ENCODE measurements at places on chromosomes 4 and X. TPM values are rescaled to one million over a fixed set of nuclear protein-coding genes. Genes with fewer than 3 reads are reported as not detected.

- no peak overlapping the region for H3K4me3 ChIP-seq
- H3K4me1 ChIP-seq: no peaks in the 10 kb centered on the region
- H3K27me3 ChIP-seq: no peaks in the 10 kb centered on the region
- H3K27ac ChIP-seq: no peak overlapping the region
- H3K36me3 ChIP-seq: no peaks in the 10 kb centered on the region
Observed at GRCh38 chr4:24054910-24055309, 165.1 kb upstream of the PPARGC1A start.

- no peak for DNase-seq
- no peaks in the 10 kb centered on the region for H3K4me1 ChIP-seq
- no peak overlapping the region for H3K4me3 ChIP-seq
- H3K27me3 ChIP-seq: no peaks in the 10 kb centered on the region
Observed at GRCh38 chrX:39633293-39633692, 464.5 kb downstream of the BCOR start.

DNA sequence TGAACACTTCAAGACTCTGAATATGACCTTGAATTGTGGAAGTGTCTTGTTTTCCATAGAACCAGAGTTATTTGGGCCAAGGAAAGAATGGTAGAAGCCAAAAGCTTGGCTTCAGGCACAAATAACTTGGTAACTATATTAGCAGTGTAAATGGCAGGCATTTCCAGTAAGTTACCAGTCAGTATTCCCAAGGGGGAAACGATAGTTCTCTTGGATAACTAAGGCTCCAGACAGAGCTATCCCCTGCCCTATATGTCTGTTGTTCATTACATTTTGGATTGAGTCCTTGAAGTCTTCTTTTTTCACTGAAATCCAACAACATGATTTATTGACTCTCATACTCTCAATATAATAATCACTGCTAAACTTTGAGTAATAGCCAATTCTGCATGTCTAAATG, 364.1 kb downstream of the MAGEB5 start:
- H3K27ac ChIP-seq: no peak overlapping the region
- H3K4me1 ChIP-seq: no peaks in the 10 kb centered on the region
- DNase-seq: no peak
- H3K27me3 ChIP-seq: no peaks in the 10 kb centered on the region
- no peaks in the 10 kb centered on the region for H3K36me3 ChIP-seq

The TMPRSS11B gene
- not detected for total RNA-seq

GRCh38 chr4:114879916-114880669, 233.3 kb downstream of the NDST4 start:
- H3K27me3 ChIP-seq: no peaks in the 10 kb centered on the region
- H3K27ac ChIP-seq: no peak overlapping the region
- no peak overlapping the region for H3K4me3 ChIP-seq
- no peaks in the 10 kb centered on the region for H3K36me3 ChIP-seq
- no peaks in the 10 kb centered on the region for H3K4me1 ChIP-seq
- DNase-seq: peak; percentile 14

Data from stomach (tissue), 19 donors.